ENCODE measurements at places on chromosomes 13 and 19.
A peak's percentile ranks its signal among the peaks of the same experiment; 100 is the strongest.

DNA sequence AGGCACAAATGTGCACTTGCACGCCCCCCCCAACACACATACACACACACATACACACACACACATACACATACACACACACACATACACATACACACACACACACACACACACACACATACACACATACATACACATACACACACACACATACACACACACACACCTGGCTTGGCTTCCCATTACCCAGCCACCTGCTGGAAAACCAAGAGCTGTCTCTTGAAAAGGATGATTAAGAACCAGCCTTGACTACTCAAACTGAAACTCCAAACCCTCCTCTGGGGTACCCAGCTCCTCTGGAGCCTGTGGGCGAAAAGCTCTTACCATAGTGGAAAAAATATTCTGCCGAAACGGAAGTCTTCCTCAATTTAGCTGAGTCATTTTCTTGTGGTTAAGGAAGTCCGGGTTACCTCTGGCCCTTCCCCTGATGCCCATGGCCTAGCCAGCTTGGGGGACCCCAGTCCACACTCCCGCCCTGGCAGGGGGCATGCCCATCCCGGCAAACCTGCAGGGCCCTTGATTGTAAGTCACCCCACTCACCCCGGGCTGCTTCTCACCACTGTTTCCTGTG is 21.9 kb downstream of the CEBPA start:
- DNase-seq, result peak; percentile 39

DNA sequence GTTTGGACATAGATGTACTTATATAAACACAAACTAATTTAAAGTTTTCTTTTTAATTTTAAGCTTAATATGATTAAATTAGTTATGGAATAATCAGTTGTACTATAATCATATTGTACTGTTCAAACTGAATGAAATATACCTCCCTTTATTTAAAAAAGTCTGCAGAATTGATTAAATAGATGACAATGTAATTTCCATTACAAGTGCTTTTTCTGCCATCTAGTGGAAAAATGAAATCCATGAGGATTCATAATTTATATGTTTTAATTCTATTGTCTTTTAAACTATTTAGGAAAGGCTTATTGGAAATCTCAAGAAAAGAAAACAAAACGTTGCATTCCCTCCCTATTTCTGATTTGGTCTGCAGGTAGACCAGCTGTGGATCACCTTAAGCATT is 30.9 kb downstream of the MZT1 start:
- DNase-seq, result no peak

DNA sequence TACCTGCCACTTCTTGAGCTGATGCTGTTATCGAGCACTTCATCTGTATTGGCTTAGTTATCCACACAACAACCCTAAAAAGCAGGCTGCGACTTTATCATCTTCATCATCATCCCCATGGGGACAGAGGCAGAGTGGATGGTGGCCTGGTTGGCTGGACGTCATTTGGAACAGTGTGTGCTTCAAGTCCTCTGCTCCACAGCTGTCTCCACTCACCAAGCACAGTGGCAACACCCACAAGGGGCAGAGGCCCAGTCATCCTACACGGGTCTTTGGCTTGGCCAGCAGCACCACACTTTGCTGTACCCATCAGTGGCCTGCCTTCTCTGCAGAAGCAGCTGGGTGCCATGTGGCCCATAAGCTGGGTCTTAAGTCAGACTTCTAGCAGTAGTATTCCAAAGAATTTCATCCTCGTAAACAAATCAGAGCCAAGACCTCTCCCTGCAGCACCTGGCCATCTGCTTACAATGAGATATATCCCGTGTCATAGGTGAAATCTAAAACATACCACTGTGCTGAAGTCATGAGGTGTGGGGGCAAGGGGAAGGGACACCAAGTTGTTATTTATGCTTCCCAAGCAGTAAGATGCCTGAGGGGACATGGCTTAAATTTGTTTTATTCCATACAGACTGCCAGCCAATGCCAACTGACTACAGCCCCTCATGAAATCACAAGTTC is 47.9 kb upstream of the EPHX3 start:
- DNase-seq, result no peak

DNA sequence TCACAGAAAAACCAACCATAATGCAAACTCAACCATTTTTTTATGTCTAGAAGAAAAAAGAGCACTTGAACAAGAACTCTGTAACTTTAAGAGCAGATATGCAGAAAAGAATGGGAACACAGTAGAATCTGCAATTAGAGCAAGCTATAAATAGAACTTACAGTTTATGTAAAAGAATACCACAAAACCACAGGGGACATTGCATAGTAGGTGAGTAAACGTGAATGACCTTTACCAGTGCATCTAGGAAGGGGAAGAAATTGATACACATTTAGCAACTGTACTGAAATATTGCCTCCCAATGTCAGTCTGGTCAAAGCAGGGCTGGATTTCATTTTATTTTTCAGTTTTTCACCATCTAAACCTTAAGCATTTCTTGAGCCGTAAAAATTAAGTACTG is 242.2 kb upstream of the EDNRB start:
- no peak for DNase-seq

DNA sequence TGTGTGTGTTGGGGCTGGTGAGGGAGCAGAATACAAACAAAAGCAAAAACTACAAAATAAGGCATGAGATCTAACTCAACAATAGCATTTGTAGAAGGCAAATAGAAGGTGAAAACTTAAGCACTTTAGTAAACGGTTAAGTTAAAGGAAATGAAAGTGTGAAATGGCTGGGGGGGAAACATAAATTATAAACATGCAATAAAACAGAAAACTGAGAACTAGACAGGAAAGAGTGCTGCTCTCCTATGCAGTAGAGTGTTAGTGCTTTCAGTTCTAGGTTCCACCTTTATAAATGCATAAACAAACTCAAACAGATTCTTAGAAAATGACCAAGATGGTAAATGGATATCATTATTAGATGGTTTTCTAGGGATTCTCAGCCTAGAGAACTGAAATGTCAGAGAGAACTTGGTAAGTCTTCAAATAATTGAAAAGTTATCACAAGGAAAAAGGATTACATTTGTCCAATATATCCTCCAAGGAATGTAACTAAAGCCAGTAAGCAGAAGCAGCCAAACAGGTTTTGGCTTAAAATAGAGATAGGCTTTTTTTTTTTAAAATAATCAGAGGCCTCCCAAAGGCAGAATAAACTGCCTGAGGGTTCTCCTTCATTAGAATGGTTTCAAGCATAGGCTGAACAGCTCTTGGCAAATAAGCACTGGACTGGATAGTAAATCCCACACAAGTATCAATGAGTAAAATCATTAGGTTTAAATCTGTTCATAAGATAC is 23.3 kb downstream of the RBM26 start:
- no peak for DNase-seq

- no peak for DNase-seq
These were observed 170.3 kb downstream of the PTPRS start for GRCh38 chr19:5170329-5170745.

DNA sequence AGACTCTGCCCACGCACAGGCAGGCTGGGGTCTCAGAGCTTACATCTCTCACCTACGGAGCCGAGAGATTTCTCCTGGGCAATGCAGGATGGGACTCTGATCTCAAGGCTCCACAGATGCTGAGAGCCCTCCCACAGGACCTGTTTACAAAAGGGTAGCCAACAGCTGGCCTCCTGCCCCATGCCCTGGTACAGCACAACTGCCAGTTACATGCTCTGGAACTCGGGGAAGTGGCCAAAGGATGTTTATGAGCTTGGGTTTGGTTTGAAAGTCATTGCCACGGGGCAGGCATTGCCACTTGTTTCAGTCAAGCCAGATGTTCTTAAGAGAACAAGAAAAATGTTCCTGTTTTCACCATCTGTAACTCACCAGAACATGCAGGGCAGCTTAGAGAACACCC is 3.5 kb downstream of the DHRS12 start:
- DNase-seq, result no peak

- DNase-seq, result no peak
These were observed 362.5 kb downstream of the ZNF536 start for GRCh38 chr19:30734669-30735068.

DNA sequence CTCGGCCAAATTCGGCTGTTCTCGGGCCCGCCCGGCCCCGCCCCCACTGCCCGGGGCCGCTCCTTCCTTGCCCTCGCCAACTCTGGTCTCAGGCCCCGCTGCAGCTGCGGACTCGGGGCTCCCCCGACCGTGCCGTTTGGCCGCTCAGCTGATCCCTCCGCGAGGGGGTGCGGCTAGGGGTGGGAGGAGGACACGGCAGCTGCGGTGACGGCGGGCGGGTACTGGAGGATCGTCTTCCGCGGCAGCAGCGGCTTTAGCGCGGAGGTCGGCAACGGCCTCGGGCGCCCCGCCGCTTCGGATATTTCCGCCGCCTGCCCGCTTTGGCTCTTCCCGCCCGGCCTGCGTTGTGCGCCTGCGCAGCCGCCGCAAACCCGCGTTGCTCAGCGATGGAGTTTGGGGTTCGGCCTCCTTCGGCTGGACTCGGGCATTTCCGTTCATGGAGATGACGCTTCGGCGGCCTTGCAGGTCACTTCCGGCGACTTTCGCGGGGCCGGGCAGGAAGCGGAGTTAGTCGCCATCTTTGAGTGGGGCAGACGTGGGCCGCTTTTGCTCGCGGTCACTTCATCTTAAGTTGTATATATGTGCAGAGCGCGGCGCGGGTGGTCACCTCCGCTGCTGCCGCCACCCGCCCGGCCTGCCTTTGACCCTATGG is 338 bp upstream of the UBE2M start:
- DNase-seq, result no peak

- DNase-seq, result no peak
These were observed 105.4 kb upstream of the MBNL2 start for GRCh38 chr13:97116754-97117153.

- DNase-seq, result no peak
These were observed 28.5 kb upstream of the CEACAM20 start for GRCh38 chr19:44557933-44558332.

GRCh38 chr19:38362076-38362945 is 12.1 kb upstream of the PSMD8 start:
- peak; percentile 64 for DNase-seq

- no peak for DNase-seq
These were observed 11.4 kb upstream of the PEPD start for GRCh38 chr19:33532859-33533460.

DNA sequence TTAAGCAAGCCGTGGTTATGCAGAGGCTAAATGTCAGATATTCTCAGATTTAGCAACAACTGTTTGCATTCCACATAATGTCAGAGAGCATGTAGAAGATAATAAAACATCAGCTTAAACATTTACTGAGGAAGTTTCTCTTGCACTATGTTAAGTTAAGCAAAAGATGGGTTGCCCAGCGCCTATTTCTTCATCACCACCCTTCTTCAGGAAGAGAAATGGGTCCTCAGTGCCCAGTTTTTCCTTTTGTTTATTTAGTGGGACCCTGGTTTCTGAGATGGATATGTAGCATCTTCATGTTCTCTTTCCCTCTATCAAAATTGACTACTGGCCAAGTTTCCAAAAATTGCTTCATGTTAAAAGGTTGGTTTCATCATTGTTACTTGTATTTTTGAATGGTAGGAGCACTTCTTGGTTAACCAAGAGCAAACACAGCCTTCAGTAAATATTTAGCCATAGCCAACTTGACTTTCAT is 356.8 kb downstream of the RFC3 start:
- no peak for DNase-seq

DNA sequence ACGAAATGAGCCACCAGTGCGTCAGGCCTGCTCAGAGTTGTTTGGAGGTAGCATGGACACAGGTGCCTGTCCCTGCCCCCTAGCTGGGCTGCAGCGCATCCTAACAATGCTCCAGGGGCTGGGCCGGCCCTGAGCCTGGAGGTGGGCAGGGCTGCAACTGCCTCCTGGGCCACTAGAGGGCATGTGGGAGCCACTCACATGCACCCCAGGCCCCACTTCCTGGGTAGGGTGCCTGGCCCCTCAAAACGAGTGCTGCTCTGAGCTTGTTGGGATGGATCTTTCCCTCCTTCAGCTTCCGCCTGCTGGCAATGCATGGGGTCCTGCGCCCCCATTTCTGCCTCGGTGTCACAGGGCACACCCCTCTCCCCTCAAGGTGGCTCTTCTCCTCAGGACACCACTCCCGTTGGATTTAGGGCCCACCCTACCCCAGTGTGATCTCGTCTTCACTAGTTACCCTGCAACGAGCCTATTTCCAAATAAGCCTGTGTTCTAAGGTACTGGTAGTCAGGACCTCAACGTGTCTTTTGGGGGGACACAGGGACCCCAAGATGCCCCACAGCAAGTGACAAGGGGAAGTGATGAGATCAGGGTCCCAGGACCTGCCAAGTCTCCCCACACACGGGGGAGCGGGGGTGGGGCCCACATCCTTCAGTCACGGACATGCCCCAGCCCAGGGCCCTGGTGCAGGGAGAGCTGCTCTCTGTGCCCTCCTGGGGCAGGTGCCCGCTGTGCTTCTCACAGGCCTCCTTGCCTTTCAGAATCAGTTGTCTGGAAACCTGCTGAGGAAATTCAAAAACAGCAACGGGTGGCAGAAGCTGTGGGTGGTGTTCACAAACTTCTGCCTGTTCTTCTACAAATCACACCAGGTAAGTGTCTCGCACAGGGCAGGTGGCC is 131.3 kb downstream of the STK24 start:
- no peak for DNase-seq

DNA sequence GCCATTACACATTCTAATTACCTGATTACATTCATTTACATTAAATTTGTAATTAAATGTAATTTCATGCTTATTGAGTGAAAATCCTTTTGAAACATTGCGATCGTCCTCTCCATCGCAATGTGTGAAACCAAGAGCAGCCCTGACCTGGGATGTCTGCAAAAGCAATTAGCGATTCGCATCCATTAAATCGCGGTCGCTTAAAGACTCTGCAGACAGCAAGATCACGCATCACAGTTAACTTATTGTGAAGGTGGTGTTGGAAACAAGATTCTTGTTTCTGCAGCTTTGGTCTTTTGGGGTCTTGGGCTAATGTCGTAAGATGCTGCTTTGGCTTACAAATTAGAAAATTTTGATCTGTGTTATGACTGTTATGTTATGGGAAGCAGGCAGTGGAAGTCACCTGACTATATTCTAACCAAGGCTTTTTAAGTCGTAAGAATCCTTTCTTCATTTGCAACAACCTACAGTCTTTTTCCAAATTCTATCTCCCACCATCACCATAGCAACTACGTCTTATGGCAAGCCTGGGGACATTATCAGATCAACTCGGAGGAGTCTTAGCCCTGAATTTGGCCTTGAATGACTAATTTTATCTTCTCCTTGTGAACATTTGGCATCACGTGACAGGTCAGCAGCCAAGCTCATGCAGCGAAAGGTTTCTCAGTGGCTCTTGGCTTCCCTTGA is 142.8 kb upstream of the SOX1 start:
- no peak for DNase-seq
